Thoracic aorta (tissue), 2 donors: ENCODE measurements at places on chromosomes 13 and 19. TPM values are rescaled to one million over a fixed set of nuclear protein-coding genes. Genes with fewer than 3 reads are reported as not detected.

DNA sequence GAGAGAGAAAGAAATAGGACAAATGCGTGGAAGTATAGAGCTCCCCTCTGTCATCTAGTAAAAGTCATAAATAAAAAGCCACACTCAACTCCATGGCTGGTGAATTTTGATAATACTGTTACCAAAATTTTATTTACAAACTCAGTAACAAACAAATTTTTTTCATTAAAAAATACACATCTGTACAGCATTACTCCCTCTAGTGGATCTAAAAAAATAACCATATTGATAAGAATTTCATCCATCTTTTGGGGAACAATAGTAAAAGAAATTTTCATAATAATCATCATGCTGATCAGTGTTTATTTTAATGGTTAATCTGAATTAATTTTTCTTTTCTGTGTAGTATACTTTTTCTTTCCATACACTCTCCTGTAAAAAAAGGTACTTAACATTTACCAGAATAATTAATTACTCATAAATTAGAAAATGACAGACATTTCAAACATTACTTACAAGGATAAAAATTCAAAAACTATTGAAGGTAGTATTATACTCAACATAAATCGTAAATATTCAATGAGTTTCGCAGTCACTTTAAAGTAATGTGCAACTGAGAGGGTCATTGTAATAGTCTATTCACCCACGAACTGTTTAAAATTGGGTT is 173.5 kb upstream of the LSM14A start:
- DNase-seq = no peak

Gene PRSS57
- total RNA-seq = not detected

DNA sequence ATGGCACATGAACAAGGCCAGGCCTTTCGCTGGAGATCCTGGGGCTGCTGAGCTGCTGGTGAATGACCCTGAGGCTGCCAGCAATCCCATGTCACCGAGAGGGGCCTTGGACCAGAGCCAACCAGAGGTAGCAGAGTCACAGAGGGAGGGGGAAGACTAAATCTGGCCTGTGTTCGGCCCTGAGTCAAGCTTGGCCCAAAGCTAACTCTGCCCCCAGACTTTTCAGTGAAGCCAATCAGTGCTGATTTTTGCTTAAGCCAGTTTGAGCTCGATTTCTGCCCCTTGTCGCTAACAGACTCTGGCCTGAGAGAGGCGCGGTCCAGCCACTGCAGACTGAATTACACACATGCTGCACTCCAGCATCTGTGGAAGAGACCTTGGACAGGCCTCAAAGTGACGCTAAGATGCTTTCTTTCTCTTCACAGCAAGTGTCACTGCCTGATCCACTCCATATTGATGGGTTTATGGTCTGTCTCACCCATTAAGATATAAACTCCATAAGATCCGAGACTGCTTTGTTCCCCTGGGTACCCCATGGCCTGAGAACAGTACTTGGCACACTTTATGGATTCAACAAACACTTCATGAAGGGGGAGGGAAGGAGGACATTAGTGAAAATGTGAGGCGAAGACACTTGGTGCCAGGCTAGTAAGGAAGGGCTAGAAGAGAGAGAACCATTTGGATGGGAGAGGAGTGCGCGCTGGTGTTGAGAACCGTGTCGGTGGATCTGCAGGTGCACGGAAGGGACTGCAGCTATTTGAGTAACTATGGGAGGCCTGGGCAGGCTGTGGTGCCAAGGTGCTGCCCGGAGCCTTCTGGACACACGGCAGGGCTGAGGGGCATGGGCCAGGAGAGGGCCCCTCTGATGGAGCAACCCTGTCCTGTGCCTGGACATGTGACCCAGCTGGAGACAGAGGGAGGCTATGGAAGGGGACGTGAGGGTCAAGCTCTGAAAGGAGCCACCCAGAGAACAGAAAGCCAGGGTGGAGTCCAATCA is 17.6 kb downstream of the RANBP3 start:
- no peak for DNase-seq

GRCh38 chr13:111470933-111471332 is 150.5 kb downstream of the TEX29 start:
- DNase-seq = no peak

- no peak for DNase-seq
Observed at GRCh38 chr19:42521346-42522030, 6.8 kb downstream of the CEACAM1 start.

Gene ZSCAN5B
- not detected for total RNA-seq

Gene ZMYM5
- total RNA-seq = 19.2 TPM

GRCh38 chr13:31276421-31276820 is 76.6 kb downstream of the B3GLCT start:
- DNase-seq = no peak

DNA sequence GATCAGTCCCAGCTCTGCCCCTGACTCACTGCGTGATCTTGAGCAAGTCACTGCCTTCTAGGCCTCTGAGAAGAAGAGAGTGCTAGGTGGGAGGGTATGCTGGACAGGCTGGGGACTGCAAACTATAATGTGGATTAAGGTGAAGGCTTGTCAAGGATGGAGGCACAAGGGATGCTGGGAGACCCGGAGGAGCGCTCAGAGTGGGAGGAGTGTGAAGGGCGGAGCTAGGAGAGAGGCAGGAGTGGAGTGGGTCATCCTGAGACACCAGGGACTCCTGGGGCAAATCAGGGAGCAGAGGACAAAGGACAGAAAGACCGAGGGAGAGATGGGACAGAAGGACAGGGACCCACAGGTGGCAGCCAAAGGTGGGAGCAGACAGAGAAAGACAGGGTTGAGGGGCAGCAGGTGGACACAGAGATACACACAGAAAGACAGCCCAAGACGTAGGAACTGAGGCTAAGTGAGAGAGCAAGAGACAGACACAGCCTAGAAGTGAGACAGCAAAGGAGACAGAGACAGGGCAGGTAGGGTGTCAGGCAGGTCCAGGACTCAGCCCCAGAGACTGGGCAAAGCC is 2.6 kb downstream of the GRIK5 start:
- no peak for DNase-seq

DNA sequence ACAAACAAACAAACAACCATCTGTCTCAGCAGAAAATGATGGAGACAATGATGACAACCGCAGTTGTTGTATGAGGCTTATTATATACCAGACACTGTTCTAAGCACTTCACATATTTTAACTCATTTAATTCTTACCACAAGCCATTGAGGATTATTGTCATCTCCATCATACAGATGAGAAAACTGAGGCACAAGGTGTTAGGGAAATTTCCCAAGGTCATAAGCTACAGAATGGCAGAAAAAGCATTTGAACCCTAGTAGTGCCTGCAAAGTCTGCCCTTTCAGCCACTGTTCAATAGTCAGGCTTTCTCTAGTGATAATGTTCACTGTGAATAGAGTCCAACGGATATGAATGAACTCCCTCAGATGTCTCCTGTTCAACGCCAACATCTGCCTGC is 60.1 kb downstream of the GPALPP1 start:
- DNase-seq = no peak

Gene CRB3
- total RNA-seq = 2.1 TPM

Gene CASP14
- total RNA-seq = 0.54 TPM

DNA sequence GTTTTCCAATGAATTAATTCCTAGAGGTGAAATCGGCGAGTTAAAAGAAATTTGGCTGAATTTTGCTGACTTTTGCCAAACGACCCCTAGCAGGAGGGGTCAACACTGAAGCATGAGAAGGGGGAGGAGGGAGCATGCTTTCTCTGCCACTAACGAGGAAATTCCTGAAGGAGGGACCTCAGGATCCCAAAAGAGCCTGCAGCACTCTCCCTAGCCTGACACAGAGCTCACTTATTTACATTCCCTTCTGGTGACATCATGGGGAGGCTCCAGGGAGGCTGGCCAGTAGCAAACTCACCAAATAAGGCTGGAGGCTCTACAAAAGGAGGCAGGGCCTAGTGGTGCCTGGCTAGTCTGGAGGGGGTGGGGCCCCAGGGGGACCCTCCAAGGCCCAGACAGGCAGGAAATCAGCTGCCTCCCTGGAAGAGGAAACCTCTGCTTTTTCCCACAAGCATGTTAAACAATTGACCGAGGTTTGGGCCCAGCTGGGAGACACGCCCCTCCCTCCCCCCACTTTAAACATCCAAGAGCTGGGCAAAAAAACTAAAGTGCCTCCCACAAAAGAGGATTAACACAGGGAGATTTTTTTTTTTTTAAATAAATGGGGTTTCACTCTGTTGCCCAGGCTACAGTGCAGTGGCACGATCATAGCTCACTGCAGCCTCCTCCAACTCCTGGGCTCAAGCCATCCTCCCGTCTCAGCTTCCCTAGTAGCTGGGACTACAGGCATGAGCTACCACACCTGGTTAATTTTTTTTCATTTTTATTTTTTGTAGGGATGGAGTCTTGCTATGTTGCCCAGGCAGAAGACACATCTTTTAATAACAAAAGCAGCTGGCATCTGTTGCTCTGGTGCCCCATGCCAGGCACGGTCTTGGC is 2.1 kb downstream of the DAPK3 start:
- DNase-seq = peak; percentile 79

GRCh38 chr19:51740356-51740755 is 11.3 kb downstream of the FPR1 start:
- DNase-seq = no peak

GRCh38 chr19:31330761-31331160 is 18.5 kb downstream of the TSHZ3 start:
- DNase-seq = no peak

GRCh38 chr19:47230054-47230920 is 712 bp downstream of the BBC3 start:
- no peak for DNase-seq

DNA sequence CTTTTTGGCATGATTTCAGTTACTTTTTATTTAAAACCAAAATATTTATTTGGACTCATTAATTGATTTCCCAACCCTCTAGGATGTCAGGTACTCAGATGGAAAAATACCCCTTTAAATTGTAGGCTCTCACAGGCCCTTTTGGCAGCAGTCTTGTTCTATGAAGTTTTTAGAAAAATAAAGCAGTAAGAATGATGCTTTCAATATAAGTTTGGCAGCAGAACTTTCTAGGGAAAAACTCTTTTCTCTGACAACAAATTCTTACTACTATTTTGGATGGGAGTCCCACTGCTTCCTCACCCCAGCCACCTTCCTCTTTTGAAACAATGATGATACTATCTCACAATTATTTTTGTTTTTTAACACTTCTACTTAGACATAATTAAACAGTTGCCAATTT is 581.6 kb upstream of the SGCG start:
- no peak for DNase-seq

Gene RNF17
- total RNA-seq = not detected

DNA sequence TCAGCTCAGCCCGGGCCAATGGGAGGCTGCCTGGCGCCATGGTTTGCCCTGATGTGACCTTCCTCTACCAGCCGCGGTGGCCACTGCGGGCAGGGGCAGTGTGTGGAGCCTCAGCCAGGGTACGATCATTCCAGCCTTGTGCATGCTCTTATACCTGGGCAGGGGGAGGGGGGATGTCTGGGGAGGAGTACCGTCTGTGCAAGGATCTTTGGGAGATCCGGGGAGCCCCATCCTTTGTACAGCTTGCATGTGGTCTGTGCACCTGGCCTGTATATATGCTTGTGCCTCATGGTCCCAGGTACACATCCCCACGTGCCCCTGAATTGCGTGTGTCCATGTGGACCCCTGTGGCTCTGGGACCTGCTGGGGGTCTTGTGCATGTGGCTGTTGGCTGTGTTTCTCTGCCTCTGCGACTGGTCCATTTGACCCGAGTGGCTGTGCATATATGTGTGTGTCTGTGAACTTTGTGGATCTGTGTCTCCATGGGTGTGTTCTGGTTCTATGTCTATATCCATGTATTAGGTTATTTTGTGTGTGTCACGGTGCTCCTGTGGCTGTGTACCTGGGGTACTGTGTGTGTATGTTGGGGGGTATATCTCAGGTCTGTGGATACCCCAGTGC is 12.8 kb upstream of the NANOS3 start:
- DNase-seq = no peak

- DNase-seq = no peak
Observed at GRCh38 chr19:41554907-41555306, 21.1 kb upstream of the CEACAM21 start.

DNA sequence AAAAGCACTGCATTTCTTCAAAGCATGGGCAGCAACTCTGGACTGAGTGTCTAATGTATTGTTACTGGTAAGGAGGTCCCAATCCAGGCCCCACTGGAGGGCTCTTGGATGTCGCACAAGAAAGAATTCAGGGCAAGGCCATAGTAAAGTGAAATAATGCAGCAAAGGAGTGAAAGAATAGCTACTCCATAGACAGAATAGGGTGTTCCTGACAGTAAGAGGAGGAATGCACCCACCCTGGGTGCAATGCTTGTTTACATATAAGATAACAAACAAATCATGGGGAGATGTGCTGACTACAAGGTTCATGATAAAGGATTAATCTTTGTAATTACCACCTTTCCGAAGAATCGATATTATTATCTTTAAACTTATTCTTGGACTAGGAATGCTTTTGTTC is 58.8 kb upstream of the ABCC4 start:
- no peak for DNase-seq

- DNase-seq = no peak
Observed at GRCh38 chr13:112733661-112734379, 44.0 kb downstream of the ATP11A start.

DNA sequence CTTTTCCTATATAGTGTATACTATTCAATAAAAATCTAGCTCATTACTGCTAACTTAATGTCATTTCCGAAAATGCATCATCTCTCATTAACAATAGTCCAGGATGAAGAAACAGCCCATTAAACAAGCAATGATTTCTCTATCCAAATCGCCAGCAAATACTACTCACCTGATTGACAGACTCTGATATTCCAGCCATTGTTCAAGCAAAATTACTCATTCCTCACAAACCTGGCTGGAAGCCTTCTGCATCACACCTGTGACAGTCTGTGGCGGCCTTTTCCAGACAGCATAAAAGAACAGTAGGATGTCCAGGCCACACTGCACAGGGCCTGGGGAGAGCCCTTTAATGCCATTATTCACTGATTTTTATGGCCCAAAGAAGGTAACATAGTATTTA is 115.9 kb downstream of the ABCC4 start:
- DNase-seq = no peak

- DNase-seq = no peak
Observed at GRCh38 chr19:21483589-21484170, 21.7 kb upstream of the ZNF429 start.

DNA sequence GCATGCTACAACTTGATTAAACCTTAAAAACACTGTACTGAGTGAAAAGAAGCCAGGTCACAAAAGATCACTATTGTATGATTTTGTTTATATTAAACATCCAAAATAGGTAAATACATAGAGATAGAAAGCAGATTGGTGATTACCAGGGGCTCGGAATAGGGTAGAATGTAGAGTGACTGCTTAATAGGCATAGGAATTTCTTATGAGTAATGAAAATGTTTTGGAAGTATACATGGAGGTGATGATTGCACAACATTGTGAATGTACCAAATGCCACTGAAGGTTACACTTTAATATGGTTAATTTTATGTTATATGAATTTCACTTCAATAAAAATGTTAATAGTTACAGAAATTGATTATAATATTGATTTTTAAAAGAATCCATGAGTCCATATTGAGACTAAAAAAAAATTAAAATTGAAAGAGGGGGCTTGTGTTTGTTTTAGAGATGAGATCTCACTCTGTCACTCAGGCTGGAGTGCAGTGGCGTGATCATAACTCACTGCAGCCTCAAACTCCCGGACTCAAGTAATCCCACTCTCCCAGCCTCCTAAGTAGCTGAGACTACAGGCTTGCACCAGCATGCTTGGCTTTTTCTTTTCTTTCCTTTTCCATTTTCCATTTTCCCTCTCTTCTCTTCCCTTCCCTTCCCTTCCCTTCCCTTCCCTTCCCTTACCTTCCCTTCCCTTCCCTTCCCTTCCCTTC is 85.1 kb downstream of the FNDC3A start:
- DNase-seq = no peak

GRCh38 chr13:84130495-84131114 is 248.3 kb upstream of the SLITRK1 start:
- no peak for DNase-seq
